ENCODE measurements at places on chromosomes 3 and 15.

- DNase-seq = no peak
Measured at GRCh38 chr15:39465843-39466749, 114.8 kb upstream of the THBS1 start.

DNA sequence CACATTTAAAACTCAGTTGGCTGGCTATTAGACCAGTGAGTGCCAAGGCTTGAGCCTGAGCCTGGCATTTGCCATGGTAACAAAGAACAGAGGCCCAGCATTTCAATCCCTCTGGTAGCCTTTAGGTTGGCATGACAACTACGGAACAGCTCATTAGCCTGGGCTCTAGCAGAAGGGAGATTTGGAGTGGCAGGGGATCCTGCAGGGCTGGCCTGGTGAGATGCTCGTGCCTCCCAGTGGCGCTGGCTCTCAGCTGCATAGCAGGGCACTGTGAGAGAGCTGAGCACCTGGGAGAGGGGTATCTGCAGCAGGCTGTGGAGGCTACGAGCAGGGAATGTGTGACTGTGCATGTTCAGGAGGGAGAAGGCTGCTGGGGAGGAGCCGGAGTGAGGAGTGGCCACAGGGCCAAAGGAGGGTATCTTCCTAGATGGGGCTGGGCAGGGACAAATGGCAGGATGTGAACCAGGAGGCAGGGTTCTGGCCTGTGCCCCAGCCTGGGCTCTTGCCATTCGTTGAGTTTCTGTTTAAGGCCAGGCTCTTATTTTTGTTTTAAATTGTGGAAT lies 5.6 kb upstream of the ABTB1 start:
- DNase-seq = no peak

DNA sequence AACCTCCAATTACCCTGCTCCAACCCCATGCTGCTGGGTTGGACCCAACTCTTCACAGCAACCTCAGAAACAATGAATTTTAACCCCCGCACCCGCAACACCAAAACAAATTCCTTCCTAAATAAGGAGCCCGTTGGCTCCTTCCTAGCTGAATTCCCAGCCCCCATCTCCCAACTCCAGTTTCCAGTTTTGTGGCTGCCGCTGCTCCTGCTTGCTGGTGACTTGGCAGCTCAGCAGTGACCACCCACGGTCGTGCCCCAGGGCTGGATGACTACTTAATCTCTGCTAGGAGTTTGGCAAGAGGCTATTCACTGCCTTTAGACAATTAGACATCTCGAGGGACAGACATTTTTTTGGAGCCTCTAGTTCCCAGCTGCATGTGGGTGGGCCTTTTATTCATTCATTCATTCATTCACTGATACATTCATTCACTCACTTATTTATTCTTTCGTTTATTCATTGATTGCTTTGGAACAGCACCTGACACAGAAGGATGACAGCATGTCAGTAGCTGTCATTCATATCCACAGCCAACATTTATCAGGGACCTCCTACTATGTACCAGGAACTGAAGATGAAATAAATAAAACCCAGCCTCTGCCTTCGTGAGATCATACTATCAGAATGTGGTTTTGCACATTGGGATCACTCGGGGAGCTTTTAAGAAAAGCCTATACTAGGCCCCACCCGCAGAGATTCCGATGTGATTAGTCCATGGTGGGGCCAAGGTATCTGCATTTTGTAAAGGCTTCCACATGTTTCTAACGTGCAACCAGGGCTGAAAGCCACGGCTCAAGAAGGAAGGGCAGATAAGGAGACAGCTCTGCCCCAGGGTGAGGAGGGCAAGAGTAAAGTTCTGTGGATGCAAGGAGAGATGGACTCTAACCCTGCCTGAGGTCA lies 256.5 kb downstream of the SHQ1 start:
- no peak for DNase-seq

DNA sequence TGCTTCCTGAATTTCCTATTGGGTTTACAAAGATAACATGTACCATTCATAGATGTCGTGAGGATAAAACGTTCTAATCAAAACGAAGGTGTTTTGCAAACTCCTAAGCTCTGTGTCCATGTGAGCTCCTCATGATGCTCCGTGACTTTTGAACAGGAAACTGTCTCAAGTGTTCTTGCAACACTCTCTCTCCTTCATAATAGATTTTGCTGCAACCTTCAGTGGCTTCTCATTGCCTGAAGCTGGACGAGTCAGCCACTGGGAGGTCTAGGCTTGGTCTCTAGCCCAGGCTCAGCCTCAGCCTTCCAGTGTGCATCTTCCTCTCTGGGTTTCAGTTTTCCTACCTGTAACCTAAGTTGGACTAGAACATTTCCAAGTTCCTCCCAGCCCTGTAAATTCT lies 18.7 kb upstream of the BCL2A1 start:
- no peak for DNase-seq

GRCh38 chr3:59990915-59991314 lies 941.1 kb upstream of the CFAP20DC start:
- DNase-seq = no peak

GRCh38 chr15:68844856-68845550 lies 24.3 kb upstream of the ANP32A start:
- DNase-seq = no peak

DNA sequence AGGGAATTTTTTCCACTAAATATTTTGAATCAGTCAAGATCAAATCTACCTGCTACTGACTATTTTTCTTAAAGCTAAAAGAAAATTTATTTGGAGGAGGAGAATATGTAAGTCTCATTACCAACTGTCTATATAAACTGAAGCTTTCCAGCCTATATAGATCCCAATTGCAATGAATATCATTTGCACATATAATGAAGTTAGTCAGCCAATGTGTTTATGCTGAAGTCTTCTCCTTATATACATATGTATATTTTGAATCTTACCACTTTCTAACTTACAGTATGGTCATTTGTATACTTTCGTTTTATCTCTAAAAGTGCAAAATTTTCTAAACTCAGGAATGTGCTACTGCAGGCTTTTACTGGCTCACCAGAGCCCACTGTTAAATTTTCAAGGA lies 136.5 kb downstream of the SYNPR start:
- DNase-seq = no peak

DNA sequence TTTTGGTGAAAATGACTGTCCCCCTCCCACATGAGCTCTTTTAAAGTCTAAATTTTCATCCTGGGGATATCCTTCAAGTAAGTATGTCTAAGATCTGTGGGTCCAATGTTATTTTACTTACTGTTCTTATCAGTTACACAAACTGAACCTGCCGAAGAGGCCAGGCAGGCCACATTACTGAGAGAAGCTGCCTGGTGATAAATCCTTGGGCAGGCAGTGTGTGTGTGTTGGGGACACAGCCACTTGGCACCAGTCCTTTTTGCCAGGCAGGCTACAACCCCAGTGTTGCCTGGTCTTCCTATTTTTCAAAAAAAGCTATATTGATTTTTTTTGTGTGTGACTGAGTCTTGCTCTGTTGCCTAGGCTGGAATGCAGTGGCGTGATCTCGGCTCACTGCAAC lies 50.6 kb upstream of the RASA2 start:
- no peak for DNase-seq

GRCh38 chr15:89654847-89655805 lies at the start of gene KIF7:
Gene KIF7 (minus strand): TSS chr15:89655467. CDS start chr15:89652930, 2,537 bp downstream.
- no peak for DNase-seq

DNA sequence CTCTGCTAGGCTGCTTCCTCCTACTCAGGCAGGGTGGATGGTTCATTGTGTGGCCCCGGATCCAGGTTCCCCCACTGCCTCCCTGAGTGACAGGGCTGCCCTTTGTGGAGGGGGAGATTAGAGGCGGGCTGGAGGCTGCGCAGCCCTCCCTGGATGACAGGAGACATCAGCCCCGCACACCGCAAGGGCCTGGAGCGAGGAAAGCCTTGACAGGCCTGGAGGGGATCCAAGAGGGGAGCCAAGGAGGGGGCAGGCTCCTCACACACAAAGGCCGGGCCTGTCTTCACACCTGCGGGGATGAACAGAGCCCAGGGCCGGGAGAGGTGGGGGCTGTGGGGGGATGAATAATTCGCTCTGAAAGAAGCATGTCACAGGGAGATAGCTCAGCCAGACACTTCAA lies 72.9 kb downstream of the RPN1 start:
- DNase-seq = no peak

DNA sequence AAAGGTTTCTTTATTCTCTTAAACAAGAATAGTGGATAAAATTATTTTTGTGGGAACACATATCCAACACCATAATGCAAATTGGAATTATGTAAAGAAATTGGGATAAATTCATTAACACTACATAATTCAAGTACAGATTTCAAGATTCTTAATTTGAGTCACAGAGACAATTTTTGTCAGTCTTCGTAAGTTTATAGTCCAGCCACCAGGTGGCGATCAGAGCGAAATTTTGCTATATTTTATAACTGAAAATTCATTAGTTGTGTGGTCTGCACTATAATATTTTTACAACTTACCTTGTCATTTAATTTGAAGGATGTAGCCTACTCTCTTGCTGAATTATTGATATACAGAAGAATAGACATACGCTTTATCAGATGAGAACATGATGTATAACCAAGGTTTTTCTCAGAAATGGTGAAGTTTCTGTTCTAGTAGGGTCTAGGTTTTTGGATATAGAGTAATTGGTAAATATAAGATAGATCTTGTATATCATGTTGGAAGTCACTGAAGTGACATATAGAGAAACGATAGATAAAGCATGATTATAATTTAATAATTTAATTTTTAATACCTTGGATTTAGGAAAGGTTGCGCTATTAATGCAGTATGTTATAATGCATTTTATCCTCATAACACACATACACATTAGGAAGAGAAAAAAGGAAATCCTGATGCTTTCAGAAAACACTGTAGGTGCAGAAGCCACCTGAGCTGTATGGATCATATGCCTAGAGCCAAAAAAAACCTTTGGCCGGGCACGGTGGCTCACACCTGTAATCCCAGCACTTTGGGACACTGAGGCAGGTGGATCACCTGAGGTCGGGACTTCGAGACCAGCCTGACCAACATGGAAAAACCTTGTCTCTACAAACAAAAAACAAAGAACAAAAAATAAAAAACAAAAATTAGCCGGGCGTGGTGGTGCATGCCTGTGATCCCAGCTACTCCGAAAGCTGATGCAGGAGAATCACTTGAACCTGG lies 31.7 kb downstream of the PLSCR4 start:
- DNase-seq = no peak

GRCh38 chr15:59557581-59557980 lies 54.0 kb upstream of the GCNT3 start:
- DNase-seq = no peak

GRCh38 chr15:32909431-32909830 lies 191.6 kb downstream of the GREM1 start:
- no peak for DNase-seq

- no peak for DNase-seq
Measured at GRCh38 chr3:71090207-71090606, 493.3 kb downstream of the FOXP1 start.

DNA sequence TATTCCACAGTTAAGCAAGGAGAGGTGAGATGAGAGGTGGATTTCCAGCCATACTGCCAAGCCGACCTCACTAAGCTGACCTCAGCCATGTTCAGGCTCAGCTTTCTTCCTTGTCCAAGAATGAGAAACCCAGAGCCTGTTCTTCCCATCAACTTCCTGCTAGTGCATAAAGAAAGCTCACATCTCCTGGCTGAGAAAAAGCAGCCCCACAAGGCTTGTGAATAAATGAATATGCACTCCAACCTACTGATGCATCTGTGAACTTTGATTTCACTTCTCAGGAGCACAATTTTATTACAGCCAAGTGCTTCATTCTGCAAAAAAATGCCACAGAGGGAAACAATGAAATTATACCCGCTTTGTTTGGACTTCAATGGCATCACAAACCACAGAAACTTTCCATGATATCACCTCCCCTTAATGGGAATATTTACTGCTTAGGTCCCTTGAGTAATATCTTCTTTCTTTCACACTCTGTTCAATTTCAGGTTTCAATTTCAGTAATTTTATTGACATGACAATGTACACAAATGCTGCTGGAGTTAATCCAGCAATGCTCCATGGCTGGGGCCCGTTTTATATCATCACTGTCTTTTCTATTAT lies 437.0 kb upstream of the PPP2R3A start:
- no peak for DNase-seq

DNA sequence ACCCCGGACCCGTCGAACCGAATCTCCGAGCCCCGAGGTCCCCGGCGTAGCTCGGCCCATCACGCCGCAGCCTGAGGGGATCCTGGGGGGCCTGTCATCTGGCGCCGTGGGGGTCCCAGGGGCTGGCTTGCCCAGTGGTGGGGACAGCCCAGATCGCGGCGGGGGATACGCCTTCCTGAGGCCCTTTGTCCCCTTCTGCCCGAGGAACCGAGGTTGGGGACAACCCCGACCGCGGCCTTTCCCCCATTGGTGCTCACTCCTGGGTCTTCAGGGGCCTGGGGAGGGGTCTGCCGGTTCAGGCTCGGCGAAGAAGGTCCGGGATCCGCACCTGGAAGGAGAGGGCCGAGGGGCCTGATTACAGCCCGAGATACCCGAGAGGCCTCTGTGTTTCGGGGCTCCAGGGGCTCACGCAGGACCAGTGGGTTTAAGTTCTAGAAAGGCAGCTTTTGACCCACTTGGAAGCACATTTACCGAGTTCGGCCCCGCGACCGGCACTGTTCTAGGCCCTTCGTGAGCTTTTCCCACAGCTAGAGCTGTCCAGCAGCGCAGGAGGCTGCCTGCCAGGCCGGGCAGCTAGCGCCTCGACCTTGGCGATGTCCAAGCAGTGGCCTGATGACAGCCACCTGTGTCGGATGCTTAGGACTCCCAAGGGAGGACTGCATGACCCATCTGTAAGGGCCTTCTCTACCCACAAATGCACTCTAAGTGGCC lies 504 bp downstream of the ABHD2 start:
- no peak for DNase-seq

GRCh38 chr3:40196966-40197365 lies 112.5 kb upstream of the EIF1B start:
- no peak for DNase-seq

DNA sequence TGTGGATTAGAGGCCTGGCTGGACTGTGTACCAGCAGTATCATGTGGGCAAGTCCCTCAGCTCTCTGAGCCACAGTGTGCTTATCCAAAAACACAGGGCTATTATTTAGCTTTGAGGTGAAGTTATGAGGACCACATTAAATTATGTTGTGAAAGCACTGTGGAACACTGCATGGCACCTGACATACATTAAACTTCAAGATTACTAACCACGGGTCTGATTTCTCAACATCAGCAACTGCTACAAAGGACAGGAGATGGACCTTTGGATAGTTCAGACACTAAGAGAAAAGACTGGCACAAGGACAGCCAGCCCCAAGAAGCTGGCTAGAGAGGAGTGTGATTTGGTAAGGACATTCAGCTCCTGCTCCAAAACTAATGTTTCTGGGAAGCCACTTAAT lies 21.3 kb downstream of the CLK3 start:
- DNase-seq = no peak

- DNase-seq = no peak
Measured at GRCh38 chr3:183922421-183922820, 37.7 kb upstream of the PARL start.

DNA sequence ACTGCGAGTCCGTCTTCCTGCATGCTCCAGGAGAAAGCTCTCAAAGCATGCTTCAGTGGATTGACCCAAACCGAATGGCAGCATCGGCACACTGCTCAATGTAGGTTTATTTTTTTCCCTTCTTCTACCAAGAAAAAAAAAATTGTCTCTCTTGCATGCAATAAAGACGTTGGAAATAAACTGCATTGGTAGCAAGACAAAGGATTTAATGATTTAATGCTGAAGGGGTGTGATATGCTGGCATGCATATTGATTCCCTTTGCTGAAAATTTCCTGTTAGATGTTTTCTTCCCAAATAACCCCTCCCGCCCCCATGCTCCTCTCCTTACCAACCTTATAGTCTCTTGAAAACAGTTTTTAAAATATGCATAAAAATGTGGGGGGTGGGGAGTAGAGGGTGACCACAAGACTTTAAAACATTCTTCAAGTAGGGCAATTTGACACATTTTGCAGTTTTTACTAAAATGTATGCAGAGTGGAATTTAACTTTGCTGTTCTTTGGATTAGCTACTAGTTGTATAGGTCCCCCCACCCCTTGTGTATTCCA lies 799 bp downstream of the RARB start:
- no peak for DNase-seq

Measured in NCI-H187 (cell line).